GM23338 (cell line): ENCODE measurements at places on chromosomes 7 and 10. TPM values are rescaled to one million over a fixed set of nuclear protein-coding genes. Genes with fewer than 3 reads are reported as not detected.

GRCh38 chr10:63456437-63457210 lies 9.2 kb downstream of the JMJD1C start:
- no peak overlapping the region for H3K27ac ChIP-seq
- H3K36me3 ChIP-seq = no peaks in the 10 kb centered on the region
- no peak for DNase-seq
- H3K27me3 ChIP-seq = no peaks in the 10 kb centered on the region

DNA sequence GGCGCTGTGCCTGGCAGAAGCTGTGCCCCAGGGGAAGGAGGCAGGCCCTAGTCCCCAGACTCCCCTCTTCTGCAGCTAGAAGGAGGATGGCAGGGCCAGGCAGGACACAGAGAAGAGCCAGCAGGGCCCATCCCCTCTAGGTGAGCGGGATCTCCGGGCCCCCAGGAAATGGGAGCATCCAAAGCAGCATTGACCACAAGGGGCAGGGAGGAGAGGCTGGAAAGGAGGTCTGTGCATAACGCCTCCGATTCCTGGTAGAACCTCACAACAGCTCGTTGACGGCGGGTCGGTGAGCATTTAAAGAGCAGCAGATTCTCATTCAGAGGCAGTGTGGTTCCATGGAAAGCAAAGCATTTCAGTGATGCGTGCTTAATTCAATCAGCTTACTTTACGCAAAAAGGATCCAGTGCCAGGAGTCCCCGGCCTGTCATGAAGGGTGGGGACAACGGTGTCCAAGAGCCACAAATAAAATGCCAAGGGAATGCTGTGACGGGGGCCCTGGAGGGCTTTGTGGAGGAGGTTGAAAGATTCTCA lies 41.0 kb downstream of the CLRN3 start:
- H3K27ac ChIP-seq = no peak overlapping the region
- no peak for DNase-seq
- no peaks in the 10 kb centered on the region for H3K27me3 ChIP-seq
- H3K4me1 ChIP-seq = peaks cover 8% of the 10 kb centered on the region; the same call in 1 of the 2 replicates
- no peak overlapping the region for H3K4me3 ChIP-seq

DNA sequence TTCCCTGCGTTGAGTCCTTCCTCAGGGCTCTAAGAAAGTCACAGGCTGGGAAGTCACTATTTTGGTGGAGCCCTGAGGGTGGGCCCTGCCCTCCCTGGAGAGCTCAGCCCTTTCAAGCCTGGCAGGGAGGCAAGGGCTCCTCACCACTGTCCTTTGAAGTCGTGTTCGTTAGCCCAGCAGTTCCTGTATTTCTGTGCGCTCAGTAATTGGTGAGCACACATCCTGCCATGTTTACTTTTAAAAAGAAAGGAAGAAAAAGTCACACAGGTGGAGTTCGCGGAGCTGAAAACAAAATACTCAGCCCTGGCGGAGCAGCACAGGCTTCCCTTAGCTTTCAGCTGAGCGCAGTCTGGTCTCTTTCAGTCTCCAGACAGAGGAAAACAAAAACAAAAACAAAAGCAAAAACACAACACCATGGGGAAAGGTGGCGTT lies 37.1 kb downstream of the PRKCQ start:
- DNase-seq = peak; percentile 7
- no peaks in the 10 kb centered on the region for H3K27me3 ChIP-seq
- H3K4me3 ChIP-seq = no peak overlapping the region

- H3K4me1 ChIP-seq = no peaks in the 10 kb centered on the region
- no peaks in the 10 kb centered on the region; the same call in 1 of the 2 replicates for H3K36me3 ChIP-seq
- no peaks in the 10 kb centered on the region for H3K27me3 ChIP-seq
- no peak for DNase-seq
These were observed 721.5 kb downstream of the GRID1 start for GRCh38 chr10:85645053-85645452.

DNA sequence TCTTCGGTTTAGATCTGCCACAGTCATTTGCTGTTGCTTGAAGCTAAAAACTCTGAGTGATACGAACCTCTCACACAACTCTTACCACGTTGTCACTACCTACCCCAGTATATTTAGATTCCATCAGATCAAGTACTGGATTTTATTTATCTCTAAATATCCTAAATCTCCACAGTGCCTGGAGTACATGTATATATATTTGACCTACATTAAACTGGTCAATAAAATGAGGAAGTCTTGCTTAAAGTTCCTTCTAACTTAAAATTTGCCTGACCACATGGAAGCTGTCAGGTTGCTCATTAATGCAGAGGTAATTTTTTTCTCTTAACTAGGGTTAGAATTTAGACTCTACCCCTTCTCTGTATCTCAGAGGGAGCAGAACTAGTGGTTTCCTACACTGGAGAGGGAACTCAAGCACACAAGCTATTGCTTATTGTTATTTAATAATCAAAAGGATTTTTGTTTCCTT lies 3.1 kb upstream of the MACC1 start:
- H3K27me3 ChIP-seq = no peaks in the 10 kb centered on the region
- DNase-seq = no peak
- H3K4me3 ChIP-seq = no peak overlapping the region
- H3K4me1 ChIP-seq = peaks cover 13% of the 10 kb centered on the region; the same call in 1 of the 2 replicates

DNA sequence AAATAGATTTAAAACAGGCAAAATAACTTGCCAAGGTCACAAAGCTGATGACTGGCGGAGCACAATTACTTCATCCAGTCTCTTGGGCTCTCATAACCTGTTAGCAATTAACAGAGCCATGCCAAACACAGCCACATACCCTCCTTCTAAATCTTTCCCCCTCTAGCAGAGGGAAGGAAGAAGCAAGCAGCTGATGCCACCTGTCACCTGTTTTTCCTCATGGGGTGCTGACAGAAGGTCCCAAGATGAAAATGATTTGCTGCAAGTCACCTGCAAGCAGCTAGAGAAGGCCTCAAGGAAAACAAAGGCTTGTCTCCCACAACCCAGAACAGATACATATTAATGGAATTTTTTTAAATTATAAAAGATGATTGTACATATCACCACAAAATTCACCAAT lies 117.8 kb downstream of the GFRA1 start:
- no peak overlapping the region for H3K4me3 ChIP-seq
- H3K27me3 ChIP-seq = no peaks in the 10 kb centered on the region
- no peak overlapping the region for H3K27ac ChIP-seq
- H3K4me1 ChIP-seq = no peaks in the 10 kb centered on the region

GRCh38 chr10:133396035-133396624 lies 2.2 kb downstream of the MTG1 start:
- no peak overlapping the region for H3K27ac ChIP-seq
- no peak for DNase-seq
- no peaks in the 10 kb centered on the region for H3K4me1 ChIP-seq
- no peak overlapping the region for H3K4me3 ChIP-seq
- H3K36me3 ChIP-seq = peaks cover 15% of the 10 kb centered on the region

GRCh38 chr10:19815731-19816410 lies 361 bp upstream of the PLXDC2 start:
- peak overlapping the region; percentile 90 for H3K27ac ChIP-seq
- peak; percentile 91 for DNase-seq
- H3K4me1 ChIP-seq = peaks cover 30% of the 10 kb centered on the region
- H3K4me3 ChIP-seq = peak overlapping the region; percentile 82
- H3K36me3 ChIP-seq = no peaks in the 10 kb centered on the region
- no peaks in the 10 kb centered on the region for H3K27me3 ChIP-seq

GRCh38 chr7:18835001-18835690 lies 282.3 kb downstream of the TWIST1 start:
- H3K4me1 ChIP-seq = no peaks in the 10 kb centered on the region
- H3K36me3 ChIP-seq = no peaks in the 10 kb centered on the region
- no peaks in the 10 kb centered on the region for H3K27me3 ChIP-seq
- no peak overlapping the region for H3K27ac ChIP-seq

GRCh38 chr10:97914171-97914836 lies 64.7 kb downstream of the GOLGA7B start:
- H3K27ac ChIP-seq = no peak overlapping the region
- no peaks in the 10 kb centered on the region; the same call in 1 of the 2 replicates for H3K4me1 ChIP-seq
- H3K36me3 ChIP-seq = no peaks in the 10 kb centered on the region
- no peak for DNase-seq

GRCh38 chr10:53570221-53570620 lies 797.6 kb upstream of the MBL2 start:
- DNase-seq = no peak
- H3K27ac ChIP-seq = no peak overlapping the region

DNA sequence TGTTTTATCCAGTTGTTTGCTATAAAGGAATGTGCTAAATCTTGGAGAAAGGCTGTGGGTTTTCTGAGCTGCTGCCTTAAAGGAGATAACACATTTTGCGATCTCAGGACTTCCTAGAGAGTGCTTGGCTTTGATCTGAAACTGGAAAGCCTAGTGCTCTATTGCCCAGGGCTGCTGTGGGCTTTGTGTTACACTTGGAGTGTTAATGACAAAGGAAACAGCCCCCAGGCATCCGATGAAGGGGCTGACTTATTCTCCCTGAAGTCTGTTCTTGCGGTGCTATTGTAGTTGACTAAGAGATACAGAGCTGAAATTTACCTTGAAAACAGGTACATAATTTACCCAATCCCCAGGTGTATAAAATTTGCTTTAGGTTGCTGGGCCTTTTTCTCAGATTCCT lies 74.5 kb downstream of the SND1 start:
- H3K27me3 ChIP-seq = no peaks in the 10 kb centered on the region
- H3K4me3 ChIP-seq = no peak overlapping the region
- peak; percentile 55 for DNase-seq
- H3K36me3 ChIP-seq = peaks cover 19% of the 10 kb centered on the region; the same call in 1 of the 2 replicates
- peaks cover 48% of the 10 kb centered on the region for H3K4me1 ChIP-seq

GRCh38 chr10:86956848-86957448 lies 467 bp downstream of the MMRN2 start:
- H3K27me3 ChIP-seq = no peaks in the 10 kb centered on the region
- no peak for DNase-seq
- no peak overlapping the region for H3K4me3 ChIP-seq
- H3K27ac ChIP-seq = no peak overlapping the region
- H3K36me3 ChIP-seq = peaks cover 5% of the 10 kb centered on the region; the same call in 1 of the 2 replicates

GRCh38 chr10:64528294-64529002 lies 1007.2 kb downstream of the REEP3 start:
- DNase-seq = no peak
- no peak overlapping the region for H3K27ac ChIP-seq
- no peaks in the 10 kb centered on the region for H3K27me3 ChIP-seq
- no peak overlapping the region for H3K4me3 ChIP-seq

DNA sequence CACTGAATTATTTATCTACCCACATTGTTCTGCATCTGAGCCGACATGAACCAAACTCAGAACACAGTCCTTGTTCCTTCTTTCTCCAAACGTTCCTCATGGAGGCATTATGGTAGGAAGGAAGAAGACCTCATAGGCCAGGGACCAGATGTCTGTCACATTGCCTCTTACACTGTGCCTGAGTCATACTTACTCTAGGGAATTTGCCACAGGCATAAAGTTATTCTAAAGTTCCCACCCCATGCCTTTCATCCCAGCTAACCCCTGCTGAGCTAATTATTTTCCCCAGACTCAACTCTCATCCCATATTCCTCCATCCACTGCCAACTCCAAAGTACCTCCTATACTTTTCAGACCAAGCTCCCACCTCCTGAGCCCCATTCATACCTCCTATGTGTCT lies 21.2 kb downstream of the MAT1A start:
- DNase-seq = no peak
- no peaks in the 10 kb centered on the region for H3K27me3 ChIP-seq
- H3K4me3 ChIP-seq = no peak overlapping the region
- no peak overlapping the region for H3K27ac ChIP-seq
- H3K4me1 ChIP-seq = peaks cover 18% of the 10 kb centered on the region
- no peaks in the 10 kb centered on the region for H3K36me3 ChIP-seq

DNA sequence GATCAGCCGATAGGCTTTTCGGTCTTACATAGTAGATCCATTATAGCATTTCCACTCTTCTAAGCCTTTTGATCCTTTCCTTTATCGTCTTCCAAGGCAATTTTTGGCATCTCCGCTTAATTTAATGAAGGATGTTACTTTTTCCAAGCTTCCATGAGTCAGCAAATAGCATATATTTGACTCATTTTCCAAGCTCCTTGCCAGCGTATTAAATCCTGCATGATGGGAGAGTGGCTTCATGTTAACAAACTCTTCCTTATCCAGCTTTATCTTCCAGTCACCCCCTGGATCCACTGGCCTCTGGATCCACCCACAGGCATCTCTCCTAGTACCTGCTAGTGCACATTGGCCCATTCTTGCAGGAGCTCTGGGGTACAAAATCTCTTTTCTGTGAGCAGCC lies 13.0 kb downstream of the OR9A2 start:
- H3K27me3 ChIP-seq = no peaks in the 10 kb centered on the region
- DNase-seq = no peak
- no peaks in the 10 kb centered on the region for H3K4me1 ChIP-seq
- no peaks in the 10 kb centered on the region for H3K36me3 ChIP-seq
- H3K27ac ChIP-seq = no peak overlapping the region

DNA sequence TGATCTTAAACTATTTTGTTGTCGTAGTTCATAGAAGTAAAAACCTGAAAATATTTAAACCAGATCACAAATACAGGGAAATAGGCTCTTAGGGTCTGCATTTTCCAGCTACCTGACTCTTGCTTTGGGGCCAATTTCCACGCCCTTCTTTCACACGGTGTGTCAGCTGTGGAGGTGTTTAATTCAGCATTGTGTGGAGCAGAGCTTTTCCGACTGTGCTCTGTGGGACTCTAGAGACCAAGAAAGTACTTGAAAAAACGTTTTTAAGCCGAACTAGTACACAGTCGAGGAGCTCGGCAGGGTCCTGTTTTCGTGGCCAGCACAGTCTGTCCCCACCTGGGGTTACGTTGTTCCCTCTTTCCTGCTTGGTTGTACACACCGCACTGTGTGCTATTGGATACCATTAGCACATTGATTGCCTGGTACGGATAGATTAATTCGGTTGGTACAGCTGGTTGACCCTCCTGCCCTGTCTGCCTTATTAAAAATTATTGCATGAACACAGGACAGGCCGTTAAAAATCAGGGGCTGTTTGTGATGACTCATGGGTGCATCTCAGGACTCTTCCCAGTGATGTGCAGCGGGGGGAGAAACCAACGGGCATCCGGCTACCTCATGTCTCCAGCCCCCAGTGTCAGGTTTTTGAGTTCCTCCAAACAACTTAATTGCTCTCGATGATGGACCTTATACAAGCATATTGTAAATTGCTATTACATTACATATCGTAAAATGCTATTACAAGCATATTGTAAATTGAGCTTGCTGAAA lies 80.7 kb upstream of the BTBD16 start:
- no peaks in the 10 kb centered on the region for H3K27me3 ChIP-seq
- H3K4me1 ChIP-seq = peaks cover 39% of the 10 kb centered on the region
- H3K27ac ChIP-seq = peak overlapping the region; percentile 47; the same call in 1 of the 2 replicates
- DNase-seq = no peak
- no peaks in the 10 kb centered on the region; the same call in 1 of the 2 replicates for H3K36me3 ChIP-seq

PTEN gene
- 50.0 and 64.0 TPM in 2 replicates for total RNA-seq

WNT16 gene
- total RNA-seq = 0.73 and 1.5 TPM in 2 replicates

ASAH2 gene
- total RNA-seq = 0.04 and 0.17 TPM in 2 replicates

CYP3A5 gene
- total RNA-seq = not detected in 2 replicates

CDHR3 gene
- total RNA-seq = 6.7 and 12.2 TPM in 2 replicates

TMEM213 gene
- total RNA-seq = 0.08 TPM in 1 of 2 replicates, not detected in the other

SLC26A5 gene
- total RNA-seq = 0.49 and 0.58 TPM in 2 replicates

STEAP1 gene
- total RNA-seq = 14.7 and 17.1 TPM in 2 replicates

FFAR4 gene
- total RNA-seq = not detected in 2 replicates

FLNC gene
- total RNA-seq = 9.4 and 11.8 TPM in 2 replicates
